ENCODE measurements at places on chromosomes 6 and 20.
A peak's percentile ranks its signal among the peaks of the same experiment; 100 is the strongest.

DNA sequence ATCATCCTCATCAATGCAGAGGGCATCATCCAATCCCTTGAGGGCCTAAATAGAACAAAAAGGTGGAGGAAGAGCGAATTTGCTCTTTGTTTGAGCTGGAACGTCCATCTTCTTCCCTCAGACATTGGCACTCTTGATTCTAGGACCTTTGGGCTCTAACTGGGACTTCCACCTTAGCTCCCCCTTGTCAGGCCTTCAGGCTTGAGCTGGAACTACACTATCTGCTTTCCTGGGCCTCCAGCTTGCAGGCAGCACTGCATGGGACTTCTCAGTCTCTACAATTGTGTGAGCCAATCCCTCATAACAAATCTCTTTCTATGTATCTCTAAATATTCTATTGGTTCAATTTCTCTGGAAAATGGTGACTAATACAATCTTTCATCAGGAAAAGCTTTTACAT, 155.4 kb downstream of the MCHR2 start:
- no peak for DNase-seq

GRCh38 chr6:44732243-44732642, 344.7 kb downstream of the CDC5L start:
- no peak for DNase-seq

GRCh38 chr6:47363736-47364135, 54.0 kb upstream of the TNFRSF21 start:
- DNase-seq: no peak

GRCh38 chr20:50286609-50287008, 96.0 kb downstream of the CEBPB start:
- peak; percentile 86 for DNase-seq

DNA sequence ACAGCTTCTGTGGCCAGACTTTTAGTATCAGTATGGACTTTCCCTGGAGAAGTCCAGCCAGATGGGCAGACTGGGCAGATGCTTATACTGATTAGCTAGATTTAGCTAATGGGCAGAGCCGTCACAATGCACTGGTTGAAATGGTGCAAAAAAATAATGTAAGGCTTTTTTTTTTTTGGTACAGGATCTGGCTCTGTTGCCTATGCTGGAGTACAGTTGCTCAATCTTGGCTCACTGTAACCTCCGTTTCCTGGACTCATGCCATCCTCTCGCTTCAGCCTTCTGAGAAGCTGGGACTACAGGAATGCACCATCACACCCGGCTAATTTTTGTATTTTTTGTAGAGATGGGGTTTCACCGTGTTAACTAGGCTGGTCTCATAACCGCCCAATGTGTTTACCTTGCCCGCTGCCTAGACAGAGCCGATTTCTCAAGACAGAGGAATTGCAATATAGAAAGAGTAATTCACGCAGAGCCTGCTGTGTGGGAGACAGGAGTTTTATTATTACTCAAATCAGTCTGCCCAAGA, 16.4 kb upstream of the KIFC1 start:
- DNase-seq: peak; percentile 85

- no peak for DNase-seq
Measured at GRCh38 chr6:107458672-107459282, 587 bp downstream of the PDSS2 start.

GRCh38 chr6:46993846-46994245, 48.3 kb downstream of the ADGRF1 start:
- DNase-seq: no peak

GRCh38 chr20:33859157-33859695, 48.1 kb downstream of the CHMP4B start:
- no peak for DNase-seq

GRCh38 chr20:48319943-48320584, 507.7 kb downstream of the PREX1 start:
- DNase-seq: no peak

GRCh38 chr20:2692036-2692885, at the start of gene EBF4:
EBF4 (plus strand) TSS chr20:2692780; CDS start chr20:2693646, 866 bp downstream.
- DNase-seq: peak; percentile 53

DNA sequence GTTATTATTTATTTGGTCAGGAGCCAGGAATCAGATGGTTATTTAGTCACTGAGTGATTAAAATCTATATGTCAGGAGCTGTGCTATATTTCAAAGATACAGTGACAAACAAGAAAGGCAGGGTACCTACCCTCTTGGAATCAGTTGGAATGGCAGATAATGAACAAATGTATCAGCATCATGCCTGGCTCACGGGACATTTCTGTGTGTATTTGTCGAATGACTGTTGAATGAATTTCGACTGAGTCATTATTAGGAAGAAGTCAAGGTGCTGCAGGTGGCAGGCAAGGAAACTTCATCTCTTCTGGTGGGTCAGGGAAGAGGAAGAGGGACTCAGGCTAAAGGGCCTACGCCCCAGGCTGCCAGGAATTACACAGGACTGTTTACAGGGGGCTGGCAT, 13.6 kb downstream of the PKIG start:
- DNase-seq: no peak

GRCh38 chr6:92243315-92243714, 1176.0 kb downstream of the EPHA7 start:
- no peak for DNase-seq

DNA sequence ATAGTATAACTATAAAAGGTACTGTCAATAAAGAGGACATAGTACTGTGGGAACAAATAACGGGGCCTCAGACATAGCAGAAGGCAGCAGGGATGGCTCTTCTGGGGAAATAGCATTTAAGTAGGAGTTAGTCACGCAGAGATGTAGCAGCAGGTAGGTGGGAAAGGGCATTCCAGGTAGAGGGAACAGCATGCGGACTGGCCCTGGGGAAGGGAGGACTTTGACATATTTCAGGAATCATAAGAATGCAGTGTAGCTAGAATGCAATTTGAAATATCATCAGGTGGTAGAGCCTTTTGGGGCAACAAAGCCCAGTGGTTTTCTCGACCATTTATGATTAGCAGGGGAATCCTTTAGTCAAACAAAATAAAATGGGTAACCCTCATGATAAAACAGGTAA, 191.1 kb downstream of the SLC24A3 start:
- DNase-seq: no peak

GRCh38 chr6:44151348-44152108, 7.1 kb upstream of the CAPN11 start:
- DNase-seq: peak; percentile 69

DNA sequence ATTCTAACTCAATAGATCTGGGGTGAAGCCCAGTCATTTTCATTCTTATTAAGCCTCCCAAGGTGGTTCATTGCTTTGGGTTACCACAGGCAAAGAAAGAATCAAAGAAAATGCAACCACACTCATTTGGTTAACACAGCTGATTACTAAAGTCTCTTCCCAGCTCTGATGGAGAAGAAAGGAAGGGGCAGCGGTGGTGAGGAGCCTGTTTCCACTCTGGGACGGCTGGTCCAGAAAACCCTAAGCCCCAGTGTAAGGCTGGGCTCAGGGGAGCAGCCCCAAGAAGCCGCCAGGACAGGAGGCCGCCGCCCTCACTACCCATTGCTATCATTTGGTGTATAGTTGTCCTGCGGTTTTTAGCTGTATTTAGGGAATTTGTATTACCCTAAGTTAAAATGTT, 226.9 kb downstream of the CD83 start:
- DNase-seq: no peak

GRCh38 chr6:158279615-158280014, 32.6 kb upstream of the TULP4 start:
- DNase-seq: peak; percentile 52

DNA sequence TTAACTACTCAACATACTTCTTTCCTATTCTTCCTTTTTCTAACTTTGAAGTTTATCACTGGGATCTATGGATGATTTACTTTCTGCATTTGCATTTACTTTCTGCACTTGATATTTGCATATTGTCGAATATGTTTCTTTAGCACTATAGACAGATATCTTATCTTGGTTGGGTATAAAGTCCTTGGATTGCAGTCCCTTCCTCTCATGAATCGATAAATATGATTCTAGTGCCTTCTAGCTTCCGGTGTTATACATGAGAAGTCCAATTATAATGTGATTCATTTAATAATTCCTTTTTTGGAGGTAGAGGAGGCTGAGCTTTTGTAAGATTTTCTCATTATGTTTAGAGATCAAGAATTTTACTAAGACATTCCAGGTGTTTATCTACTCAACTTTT, 321.2 kb upstream of the RUNX2 start:
- DNase-seq: no peak

DNA sequence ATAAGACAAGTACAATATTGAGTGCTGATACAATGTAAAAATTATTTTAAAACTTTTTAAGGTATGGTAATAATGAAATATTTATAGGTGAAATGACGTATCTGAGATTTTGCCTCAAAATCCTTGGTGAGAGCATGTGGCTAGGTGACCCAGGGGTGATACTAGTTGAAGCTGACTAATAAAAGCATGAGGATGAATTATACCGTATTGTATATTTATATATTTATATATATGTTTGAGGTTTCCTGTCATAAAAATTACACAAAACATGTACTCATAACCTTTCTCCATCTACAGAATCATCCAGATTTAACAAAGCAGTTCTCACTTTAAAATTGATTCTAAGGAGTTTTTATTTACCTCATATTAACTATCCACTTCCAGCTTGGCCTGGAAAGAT, 358.1 kb downstream of the CDKAL1 start:
- no peak for DNase-seq

DNA sequence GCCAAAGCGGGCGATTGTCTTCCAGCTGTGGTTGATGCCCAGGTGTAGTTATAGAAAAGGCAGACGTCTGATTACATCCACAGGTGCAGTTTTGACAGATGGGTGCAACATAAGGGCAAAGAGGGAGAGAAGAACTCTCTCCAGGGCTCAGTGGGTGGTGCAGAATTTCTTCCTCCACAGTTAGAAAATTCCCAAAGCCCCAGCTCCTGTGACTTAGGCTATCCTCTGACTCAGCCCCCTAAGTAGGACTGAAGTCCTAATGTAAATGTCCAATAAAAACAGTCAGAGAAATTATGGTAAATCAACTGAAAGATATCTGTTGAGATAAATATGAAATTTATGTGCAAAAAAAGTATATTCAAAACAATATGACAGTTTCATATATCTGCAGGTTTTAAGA, 31.4 kb downstream of the LYRM4 start:
- DNase-seq: no peak

DNA sequence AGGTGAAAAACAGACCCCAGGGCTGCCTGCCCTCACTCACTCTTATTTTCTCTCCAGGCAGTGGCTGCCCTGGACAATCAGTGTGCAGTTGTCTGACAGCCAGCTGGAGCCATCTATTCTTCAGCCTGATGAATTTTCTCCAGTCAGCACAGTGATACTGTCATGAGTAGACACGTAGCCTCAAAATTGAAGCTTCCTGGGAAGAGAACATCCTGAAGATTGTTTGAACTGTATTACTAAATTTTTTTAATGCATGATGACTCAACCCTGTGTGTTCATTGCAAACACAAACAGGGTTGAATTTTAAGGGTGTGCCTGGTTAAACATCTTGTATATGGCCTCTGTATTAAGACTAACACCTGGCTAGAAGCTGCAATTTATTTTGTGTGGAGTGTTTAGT, 49.8 kb upstream of the STXBP5 start:
- DNase-seq: no peak

GRCh38 chr20:61871160-61871559, 194.5 kb downstream of the TAF4 start:
- no peak for DNase-seq

DNA sequence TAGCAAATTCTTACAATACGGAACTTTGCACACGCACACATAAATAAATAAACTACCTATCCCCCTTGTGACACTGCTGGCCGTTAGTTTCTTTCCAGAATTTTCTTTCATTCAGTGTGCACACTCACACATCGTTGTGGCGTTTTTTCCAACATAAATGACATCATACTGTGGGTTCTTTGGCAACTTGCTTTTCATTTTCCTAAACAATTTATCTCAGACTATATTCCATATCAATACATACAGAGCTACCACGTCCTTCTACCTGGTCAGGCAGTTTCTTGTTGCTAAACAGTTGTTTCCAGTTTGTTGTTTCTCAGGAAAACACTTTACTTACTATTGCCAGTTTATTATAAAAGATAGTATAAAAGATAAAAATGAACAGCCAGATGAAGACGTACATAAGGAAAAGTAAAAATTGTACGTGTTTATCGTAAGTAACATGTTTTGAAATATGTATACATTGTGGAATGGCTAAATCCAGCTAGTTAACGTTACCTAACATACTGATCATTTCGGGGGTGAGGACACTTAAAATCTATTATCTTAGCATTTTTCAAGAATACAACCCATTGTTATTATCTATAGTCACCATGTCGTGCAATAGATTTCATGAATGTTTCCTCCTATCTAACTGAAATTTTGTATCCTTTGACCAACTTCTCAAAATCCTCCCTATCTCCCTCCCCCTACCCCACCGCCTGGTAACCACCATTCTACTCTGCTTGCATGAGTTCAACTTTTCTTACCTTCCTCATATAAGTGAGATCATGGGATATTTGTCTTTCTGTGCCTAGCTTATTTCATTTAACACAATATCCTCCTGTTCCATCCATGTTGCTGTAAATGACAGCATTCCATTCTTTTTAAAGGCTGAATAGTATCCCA, 1.2 kb upstream of the TP53RK start:
- no peak for DNase-seq

DNA sequence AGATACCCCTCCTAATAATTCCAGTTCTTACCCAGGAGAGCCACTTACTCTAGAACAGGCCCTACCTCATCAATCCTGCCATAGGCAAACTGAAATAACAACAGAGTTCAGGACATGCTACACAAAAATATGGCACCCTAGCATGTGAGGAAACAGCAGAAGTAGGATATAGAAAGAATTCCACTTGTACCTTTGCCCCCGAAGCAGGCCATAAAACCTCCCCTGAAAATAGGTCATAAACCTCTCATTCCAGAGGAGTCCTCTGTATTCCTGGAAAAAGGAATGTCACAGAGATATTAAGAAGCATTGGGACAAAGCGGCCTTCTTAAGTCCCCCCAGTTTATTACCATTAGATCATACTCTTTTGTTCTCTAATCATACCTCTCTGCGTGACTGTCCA, 504.3 kb upstream of the MARCKS start:
- DNase-seq: no peak

DNA sequence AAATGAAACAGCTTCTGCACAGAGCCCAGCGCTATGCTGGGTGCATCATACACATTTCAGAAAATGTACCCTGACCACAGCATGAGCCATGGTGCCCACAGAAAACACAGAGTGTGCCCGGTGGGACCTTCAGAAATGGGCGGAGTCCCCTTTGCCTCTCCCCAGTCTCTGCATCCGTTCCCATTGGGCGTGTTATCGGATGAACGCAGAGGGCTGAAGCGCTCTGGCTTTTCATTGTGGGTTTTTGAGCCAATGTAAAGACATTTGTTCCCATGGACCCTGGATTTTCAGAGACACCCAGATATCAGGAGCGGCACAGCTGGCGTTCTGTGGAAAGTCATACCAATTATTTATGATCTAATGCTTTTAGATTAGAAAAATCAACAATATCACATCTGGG, 99.8 kb downstream of the DACT2 start:
- no peak for DNase-seq
